Erythroblast (primary cell): ENCODE measurements at places on chromosomes 5 and 9.

- no peak for DNase-seq
These were observed 60.4 kb downstream of the RAPGEF1 start for GRCh38 chr9:131679261-131680020.

GRCh38 chr5:137292461-137293027, 206.6 kb downstream of the SPOCK1 start:
- no peak for DNase-seq

DNA sequence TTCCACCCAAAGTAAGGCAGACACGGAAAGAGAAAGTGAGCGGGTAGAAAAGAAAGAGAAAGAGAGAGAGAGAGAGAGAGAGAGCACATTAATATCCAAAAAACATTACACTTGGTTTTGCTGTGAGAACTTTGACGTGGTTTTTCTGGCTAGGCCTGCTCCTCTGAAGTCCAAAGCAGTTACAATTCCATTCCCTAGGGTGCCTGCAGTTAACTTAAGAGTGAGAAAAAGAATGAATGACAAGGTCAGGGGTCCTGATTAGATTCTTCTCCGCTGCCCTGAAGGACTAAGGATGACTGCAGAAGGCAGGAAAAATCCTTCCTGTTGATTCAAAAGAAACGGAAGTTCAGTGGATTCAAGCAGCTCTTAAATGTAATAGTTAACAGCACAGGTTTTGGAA, 589.8 kb downstream of the PRELID2 start:
- DNase-seq = no peak

- no peak for DNase-seq
These were observed 1.7 kb downstream of the OLFM1 start for GRCh38 chr9:135088979-135089847.

GRCh38 chr9:4366591-4367330, 66.9 kb upstream of the GLIS3 start:
- DNase-seq = peak; percentile 28

- DNase-seq = no peak
These were observed 176.2 kb downstream of the ICE1 start for GRCh38 chr5:5598547-5599113.

- DNase-seq = no peak
These were observed 103.2 kb downstream of the PDE4D start for GRCh38 chr5:59790376-59790775.

DNA sequence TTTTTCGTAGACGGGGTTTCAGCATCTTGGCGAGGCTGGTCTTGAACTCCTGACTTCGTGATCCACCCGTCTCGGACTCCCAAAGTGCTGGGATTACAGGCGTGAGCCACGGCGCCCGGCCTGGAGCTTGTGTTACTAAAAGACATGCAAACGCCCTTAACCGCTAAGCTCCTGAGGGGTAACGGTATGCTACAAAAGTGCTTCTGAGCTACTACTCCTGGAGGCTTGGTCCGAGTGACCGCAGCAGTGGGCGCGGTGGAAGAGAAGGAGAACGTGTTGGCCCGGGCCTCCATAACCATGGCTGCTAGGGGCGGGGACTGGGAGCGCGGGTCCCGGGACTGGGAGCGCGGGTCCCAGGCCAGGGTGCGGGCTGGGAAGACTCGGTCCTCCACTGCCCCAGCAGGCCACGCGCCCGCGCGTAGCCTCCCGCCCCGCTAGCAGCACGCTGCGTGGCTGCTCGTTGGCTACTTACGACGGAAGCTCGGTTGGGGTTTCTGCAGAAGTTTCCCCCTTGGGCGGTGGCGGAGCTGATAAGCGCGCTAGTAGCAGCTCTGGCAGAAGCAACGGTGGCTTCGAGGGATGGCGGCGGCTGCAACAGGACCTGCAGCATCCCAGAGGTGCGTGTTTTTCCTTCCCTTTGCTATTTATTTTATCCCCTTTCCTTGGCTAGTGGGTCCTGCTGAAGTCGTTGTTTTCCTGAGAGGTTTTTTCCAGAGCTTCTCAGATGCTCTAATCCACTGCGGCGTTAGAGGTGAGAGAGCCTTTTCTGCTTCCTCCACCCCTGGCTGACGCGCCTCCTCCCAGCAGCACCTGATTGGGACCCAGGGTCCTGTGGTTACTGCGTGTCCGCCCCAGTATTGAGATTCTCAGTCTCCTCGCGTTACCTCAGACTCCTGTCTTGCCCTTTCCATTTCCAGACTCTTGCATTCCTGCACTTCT, 69.2 kb upstream of the CCDC180 start:
- DNase-seq = peak; percentile 94

GRCh38 chr5:140221697-140222223, 46.8 kb downstream of the CYSTM1 start:
- DNase-seq = peak; percentile 15

GRCh38 chr9:76564297-76564696, 105.3 kb downstream of the GCNT1 start:
- DNase-seq = no peak

DNA sequence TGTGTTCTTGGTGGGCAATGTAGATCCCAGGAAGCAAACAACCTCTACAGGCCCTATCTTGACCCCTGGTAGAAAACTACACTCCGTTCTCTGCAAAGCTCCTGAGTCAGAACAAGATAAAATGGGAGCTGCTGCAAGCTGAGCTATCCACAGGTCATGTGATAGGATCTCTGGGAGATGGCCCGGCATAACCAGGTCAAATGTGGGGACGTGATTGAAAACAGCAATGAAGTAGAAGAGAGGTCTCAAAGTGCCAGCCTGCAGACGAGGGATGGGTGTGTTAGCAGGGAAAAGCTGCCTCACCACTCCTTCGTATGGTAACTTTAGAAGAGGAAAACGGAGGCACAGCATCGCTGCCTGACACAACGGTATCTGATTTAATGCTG, 25.0 kb downstream of the NRG2 start:
- no peak for DNase-seq
